ENCODE measurements at places on chromosomes 5 and 9.

DNA sequence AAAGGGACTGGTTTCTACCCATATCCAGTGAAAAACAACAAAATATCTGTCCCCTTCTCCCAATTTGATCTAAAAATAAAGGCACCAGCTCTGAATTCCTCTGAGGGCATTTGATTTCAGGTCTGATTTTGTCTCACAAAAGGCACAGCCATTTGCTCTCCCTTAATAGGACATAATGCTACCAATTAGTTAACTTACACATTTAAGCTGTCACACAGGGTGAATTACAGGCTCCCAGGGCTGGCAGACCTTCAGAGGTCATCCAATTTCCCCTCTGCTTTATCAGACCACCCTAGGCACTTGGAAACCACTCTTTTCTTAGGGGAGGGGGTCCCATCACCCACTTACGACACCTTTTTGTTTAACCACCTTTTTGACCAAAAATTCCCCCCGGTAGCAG is 319.9 kb downstream of the SPOCK1 start:
- no peak for DNase-seq

GRCh38 chr9:103798620-103799019 is 295.5 kb upstream of the SMC2 start:
- no peak for DNase-seq

DNA sequence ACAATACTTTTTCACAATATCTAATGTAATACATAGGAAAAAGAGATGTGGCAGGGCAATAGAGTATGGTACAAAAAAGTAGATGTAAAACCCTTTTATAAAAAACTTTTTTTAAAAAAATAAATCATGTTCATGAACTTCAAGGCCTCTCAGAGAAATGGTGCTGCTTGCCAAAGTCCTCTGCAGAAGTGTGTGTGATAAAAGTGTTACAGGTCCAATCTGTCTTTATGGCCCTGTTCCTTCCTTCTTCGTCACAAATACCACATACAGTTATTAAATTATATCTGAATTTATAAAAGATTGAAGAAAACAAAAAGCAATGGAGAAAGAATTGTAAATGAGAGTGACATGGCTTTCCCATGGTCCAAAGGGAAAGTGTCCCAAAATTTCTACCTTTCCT is 21.7 kb upstream of the CCNH start:
- DNase-seq = no peak

DNA sequence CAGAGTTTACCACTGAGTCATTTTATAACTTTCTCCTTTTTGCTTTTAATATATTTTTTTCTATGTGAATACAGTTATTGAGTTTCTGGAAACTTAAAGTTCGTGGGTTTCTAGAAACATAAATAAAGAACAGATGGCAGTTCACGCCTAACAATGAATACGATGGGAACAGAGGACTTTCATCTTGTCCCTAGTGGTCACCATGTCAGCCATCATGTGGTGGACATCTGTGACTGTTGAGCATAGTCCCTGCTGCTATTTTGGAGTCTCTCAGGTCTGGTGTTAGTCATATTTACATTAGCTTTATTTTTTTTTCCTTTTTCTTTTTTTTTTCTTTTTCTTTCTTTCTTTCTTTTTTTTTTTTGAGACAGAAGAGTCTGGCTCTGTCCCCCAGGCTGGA is 85.3 kb downstream of the XRCC4 start:
- no peak for DNase-seq

GRCh38 chr9:86052556-86053468 is 46.5 kb downstream of the GOLM1 start:
- no peak for DNase-seq

GRCh38 chr5:63213256-63213655 is 634.6 kb downstream of the LRRC70 start:
- no peak for DNase-seq

GRCh38 chr5:64625678-64626077 is 64.6 kb upstream of the SHISAL2B start:
- DNase-seq = no peak

DNA sequence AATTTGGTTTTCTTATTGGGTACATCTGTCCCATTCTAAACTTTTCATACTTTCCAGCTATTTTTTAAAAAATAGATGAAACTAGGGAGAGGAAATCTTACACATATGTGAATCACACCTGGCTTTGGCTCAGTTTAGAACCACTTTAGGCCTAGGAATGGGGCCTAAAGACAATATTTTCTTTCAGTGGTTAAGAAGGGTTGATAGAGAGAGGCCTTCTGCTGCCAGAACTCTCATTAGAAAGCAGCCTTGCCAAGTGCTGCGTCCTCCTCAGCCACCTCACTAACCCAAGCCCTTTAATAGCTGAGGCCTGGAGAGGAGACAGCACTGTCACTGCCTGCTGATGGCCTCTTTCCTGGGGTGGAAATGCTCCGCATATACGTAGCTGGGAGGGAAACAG is 167.5 kb downstream of the SAXO1 start:
- DNase-seq = no peak

- DNase-seq = no peak
Observed at GRCh38 chr9:37812773-37813379, 12.3 kb downstream of the DCAF10 start.

GRCh38 chr9:68532131-68532530 is 8.6 kb downstream of the TMEM252 start:
- no peak for DNase-seq

GRCh38 chr5:145800181-145800580 is 35.0 kb downstream of the PRELID2 start:
- DNase-seq = no peak

GRCh38 chr5:151051066-151051930 is 29.5 kb downstream of the TNIP1 start:
- DNase-seq = no peak

DNA sequence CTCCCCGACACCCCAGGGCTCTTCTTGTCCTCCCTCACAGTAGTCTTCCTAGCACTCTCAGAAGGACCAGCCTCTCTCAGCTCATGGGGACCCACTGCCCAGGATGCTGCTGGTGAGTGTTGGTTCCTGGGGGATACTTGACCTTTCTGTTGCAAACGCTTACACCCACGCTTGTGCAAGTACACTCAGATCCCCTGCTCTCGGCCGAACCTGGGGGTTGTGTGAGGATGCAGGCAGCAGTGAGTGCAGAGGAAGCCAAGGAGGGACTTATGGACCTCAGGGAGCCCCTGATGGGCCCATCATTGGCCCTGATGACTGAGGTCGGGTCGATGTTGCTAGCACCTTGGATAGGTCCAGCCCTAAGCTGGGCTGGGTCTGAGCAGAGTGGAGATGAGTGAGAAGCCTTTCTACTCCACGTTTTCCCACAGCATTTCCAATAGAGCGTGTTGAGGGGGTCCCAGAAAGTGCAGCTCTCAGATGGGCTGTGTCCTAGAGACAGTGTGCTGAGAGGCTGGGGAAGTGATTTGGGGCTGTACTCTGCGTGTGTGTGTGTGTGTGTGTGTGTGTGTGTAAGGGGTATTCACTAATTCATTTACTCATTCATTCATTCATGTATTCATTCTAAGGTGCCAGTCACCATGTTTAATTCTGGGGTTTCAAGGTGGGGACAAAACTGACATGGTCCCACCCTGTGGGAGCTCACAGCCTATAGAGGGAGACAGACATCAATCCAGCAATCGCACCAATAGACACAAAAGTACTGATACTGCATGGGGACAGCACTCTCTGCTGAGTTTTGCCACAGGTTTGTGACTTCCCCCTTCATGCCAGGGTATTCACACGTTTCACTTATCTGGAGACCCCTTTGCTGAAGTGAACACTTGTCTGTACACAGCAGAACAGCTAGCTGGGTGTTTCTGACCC is 25.2 kb upstream of the PITX1 start:
- no peak for DNase-seq

DNA sequence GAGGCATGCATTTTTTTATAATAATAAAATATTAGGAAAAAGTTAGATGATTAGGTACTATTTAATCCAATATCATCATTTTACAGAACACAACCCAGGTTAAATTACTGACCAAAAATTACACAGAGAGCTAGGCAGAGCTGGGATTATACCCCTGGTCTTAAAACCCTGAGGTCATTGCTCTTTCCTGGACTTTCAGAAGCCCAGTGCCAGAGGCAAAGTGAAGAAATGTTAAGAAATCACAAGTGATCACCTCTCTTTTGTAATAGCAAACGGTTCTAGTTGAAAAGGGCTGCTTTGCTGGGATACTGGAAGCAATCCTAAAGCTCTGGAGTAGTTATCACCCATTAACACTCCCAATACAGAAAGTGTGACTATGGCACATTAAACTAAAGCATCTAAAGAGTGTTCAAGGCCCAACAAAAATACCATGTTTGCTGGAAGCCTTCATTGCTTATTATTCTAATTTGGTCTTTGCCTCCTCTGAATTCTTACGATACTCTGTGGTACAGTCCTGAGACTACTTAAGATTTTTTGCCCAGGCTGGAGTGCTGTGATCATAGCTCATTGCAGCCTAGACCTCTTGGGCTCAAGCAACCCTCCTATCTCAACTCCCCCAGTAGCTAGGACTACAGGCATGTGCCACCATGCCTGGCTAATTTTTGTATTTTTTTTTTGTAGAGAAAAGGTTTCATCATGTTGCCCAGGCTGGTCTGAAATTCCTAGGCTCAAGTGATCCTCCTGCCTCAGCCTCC is 575.9 kb downstream of the RAB3C start:
- no peak for DNase-seq

- no peak for DNase-seq
Observed at GRCh38 chr5:151123897-151124751, 33.5 kb downstream of the ANXA6 start.

DNA sequence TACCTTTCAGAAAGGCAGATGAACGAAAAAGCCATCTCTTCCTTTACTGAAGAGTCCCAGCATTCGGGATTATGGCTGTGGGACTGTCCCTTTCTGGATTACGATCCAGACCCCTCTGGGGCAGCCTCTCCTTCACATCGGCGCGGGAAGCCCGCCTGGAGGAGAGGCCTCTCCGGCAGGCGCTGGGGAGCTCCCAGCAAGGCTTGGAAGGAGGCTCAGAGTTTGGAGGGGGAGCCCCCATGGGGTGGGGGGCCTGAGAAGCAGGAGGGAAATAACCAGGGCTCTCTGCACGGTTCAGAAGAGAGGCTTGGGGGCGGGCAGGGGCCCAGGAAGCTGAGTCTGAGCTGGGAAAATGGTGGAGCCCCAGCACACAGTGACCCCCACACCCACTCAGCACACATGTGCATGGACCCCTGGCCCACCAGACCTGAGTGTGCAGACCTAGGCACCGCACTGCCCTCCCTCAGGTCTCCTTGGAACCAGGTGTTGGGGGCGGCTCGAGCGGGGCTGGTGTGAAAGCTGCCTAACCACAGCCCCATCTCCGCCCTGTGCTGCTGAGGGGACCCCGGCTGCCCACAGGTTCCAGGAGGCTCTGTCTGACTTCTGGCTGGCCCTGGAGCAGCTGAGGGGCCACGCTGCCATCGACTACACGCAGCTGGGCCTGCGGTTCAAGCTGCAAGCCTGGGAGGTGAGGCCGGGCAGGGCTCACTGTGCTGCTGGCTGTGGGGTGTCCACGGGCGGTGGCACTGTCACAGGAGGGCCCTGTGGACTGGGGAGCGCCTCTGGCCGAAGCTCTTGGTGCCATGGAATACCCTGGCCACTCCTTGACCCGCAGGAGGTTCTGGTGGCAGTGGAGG is 4.5 kb downstream of the NOXA1 start:
- no peak for DNase-seq

- no peak for DNase-seq
Observed at GRCh38 chr5:40333459-40334241, 346.1 kb upstream of the PTGER4 start.

DNA sequence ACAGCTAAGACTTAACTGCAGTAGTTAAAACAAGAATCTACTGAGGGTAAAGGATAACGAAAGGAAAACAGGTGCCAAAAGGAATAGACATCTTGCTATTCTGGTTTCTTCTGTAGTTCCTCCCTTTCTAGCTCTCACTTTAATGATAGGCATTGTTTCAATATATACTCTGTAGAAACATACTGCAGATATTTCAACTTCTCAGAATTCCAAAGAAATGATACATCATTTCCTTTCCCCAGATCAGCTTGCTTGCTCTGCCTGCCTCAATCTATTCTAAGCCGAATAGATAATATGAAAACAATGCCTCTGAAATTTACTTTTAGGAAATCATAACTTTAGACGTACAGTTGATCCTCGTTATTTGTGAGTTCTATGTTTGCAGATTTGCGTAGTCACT is 46.3 kb downstream of the ACO1 start:
- DNase-seq = no peak

DNA sequence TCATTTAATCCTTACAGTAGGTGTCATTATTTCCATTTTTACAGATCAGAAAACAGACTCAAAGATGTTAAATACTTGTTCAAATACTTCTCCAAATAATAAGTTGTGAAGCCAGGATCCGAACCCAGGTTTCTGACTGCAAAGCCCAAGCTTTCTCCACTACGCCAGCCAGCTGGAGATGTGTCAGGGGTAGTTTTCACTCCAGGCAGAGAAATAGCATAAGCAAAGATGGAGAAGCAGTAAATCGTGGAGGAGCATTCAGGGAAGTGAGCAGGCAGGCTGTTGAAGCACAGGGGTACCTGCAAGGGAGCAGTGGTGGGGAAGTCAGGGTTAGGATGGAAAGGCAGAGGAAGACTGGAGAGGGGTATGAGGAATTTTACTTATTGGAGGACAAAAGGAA is 2.9 kb downstream of the TLN1 start:
- no peak for DNase-seq

DNA sequence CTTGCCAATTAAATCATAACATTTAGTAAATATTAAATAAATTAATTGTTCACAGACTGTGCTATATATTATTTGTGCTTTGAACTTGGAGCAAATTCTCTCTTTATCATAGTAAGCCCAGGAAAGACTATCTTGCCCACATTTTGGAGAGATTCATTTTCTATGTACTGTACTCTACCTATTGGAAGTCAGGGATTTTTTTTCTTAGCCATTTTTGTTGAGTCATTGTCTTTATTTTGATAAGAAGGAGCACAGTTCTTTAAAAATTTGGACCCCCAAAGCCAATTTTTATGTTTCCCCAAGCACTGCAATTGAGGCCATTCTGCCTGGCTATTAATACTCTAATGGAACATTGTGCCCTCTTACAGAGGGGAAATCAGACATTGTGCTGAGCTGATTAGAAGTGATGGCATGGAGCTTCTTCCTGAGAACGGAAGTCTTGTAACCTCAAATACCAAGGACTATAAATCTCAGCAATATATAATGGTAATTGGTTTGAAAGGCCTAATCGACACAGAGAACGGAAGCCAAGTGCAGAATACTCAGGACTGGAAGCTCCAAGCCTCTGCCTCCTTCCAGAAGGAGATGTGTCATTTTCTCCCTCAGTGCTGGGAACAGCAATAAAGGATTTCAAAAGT is 188.8 kb upstream of the PAPPA start:
- DNase-seq = no peak

- no peak for DNase-seq
Observed at GRCh38 chr5:142590451-142591231, 95.2 kb downstream of the FGF1 start.

- DNase-seq = no peak
Observed at GRCh38 chr5:174937201-174938123, 213.1 kb downstream of the MSX2 start.

- no peak for DNase-seq
Observed at GRCh38 chr9:133952598-133953550, 39.2 kb downstream of the VAV2 start.

All from vagina (tissue), 2 donors.